Caudate nucleus (tissue), 63 donors: ENCODE measurements at places on chromosomes 5 and 9.

DNA sequence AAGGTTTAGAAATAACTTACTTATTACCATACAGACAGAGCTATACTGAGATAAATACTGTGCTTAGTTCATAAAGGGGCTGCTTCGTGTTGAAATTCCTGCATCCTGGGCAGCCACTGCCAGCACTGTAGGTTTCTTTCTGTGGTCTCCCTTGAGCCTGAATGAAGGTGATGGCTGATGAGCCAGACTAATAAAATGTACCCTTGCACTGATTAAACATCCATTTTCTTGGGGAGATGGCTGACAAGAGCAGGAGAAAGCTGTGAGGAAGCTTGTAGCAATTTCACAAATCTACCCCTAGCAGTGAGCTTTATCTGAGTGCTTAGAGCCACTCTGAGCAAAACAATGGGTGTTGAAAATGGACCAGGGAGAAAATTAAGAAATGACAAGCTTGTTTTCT lies 23.3 kb upstream of the ZSWIM6 start:
- no peak for DNase-seq

DNA sequence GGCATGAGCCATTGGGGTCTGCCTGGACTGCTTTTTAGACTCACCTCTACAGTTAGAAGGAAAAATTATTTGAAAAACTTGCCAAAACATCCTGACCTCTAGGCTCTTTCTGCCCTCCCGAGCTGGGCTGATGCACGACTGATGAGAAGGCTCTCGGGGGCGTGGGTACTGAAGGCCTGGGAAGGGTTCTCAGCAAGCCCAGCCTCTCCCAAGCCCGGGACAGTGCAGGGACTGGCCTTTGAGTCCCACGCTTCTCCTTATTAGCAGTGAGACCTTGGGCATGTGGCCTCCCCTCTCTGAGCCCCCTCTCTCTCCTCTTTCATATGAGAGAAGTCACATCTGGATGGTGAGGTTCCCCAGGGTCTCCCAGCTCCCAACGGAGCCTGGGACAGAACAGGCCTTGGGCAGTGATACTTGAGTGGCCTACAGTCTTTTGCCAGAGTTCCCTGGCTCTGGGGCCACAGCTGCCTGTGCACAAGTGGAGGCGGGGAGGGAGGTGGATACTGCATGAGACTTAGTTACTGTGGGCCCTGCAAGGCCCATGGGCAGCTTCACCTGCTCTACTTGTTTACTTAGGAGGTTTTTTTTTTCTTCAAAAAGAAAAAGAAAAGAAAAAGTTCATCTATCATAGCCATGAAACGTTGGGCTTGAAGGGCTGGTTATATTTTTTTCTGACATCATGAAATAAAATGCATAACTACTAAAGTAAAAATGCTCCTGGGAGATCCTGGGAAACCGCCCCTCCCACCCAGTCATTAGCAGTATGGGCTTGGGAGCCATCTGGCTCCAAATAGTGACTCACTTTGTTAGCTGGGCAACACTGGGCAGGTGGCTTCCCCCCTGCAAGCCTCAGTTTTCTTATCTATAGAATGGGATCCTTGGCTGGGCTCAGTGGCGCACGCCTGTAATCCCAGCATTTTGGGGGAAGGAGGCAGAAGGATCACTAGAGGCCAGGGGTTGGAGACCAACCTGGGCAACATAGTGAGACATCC lies 139.4 kb downstream of the GAPVD1 start:
- no peak for DNase-seq

DNA sequence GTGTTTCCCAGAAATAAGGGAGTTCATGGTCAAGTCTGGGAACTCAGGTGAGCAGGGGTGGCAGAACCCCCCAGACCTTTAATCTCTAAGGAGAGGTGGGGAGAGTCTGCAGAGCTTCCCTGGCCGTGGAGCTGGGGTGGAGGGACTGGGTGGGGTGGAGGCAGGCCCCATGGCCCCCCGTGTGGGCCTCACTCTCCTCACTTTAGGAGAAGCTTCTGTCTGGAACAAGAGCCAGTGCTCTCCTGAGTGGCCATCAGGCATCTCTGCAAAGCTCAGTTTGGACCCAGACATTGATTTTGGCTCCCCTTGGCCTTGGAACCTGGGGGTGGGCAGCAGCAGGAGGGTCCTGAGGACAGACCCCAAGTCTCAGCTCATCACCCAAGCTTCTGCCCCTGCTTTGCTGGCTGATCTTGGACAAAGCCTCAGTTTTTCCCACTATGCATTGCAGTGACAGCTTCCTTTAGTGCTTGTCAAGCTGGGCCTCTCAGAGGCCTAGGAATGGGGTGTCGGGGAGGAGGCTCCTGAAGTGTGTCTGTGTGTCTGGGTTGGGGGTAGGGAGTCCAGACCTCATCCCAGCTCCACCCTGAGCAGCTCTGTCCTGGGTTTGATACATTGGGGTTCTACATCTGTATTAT lies 3.5 kb upstream of the GBGT1 start:
- DNase-seq, result no peak

GRCh38 chr5:108531367-108532128 lies 149.7 kb upstream of the FBXL17 start:
- no peak for DNase-seq

GRCh38 chr5:51652980-51653379 lies 269.7 kb downstream of the ISL1 start:
- no peak for DNase-seq

GRCh38 chr9:127087411-127087810 lies 35.0 kb downstream of the ANGPTL2 start:
- DNase-seq, result no peak

- DNase-seq, result no peak
Measured at GRCh38 chr5:132378580-132378979, 9.1 kb downstream of the SLC22A5 start.

DNA sequence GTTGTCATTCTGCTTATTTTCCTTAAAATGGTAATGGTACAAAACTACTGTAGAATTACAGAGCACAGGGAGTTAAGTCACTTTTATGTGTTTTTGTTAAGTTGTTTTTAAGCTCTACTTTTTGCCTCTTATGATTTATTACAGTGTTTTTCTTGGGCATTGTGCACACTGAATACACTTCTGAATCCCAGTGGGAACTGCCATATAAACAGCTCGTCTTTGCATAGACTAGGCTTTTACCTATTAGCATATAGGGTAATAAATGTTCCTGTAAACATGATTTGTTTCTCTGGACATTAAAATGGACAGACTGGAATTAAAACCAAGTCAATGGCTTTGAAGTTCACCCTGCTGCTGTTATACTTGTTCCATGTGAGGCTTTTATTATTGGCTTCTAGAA lies 12.2 kb downstream of the KLF9 start:
- DNase-seq, result no peak

DNA sequence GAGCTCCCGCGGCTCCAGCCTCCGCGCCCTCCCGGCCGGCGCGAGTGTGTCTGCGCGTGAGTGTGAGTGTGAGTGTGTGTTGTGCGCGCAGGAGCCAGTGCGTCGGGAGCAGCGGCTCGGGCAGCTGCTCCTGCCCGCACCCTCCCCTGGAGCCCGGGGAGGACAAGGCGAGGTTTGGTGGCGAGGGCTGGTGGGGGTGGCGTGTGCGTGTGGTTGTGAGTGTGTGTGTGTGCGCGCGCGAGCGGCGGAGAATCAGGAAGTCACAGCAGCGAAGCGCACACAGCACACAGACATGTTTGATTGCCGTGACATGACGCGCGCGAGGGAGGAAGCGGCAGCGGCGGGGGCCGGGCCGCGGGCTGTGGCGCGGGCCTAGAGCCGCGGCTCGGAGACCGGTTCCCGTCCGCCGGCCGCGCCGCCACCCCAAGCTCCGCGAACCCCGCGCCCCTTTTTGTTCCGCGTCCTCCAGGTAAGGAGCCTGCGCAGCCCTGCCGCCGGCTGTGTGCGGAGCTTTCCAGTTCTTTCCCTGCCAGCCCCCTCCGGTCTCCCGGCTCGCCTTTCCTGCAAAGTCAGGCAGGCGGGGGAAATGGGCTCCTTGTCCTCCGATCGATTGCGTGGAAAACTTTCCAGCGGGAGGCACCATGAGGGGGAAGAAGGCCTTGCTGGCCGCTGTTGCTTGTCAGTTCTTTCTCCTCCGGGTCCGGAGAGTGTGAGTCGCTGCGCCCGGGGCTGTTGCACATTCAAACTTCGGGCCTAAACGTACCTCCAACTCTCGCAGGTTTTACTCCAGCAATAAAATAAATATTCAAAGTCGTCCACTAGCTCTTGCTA lies 2.4 kb downstream of the SMARCA2 start:
- DNase-seq, result peak; percentile 79

GRCh38 chr5:112694853-112695709 lies 42.6 kb upstream of the APC start:
- no peak for DNase-seq

GRCh38 chr9:72382405-72382804 lies 17.4 kb upstream of the ZFAND5 start:
- DNase-seq, result no peak

DNA sequence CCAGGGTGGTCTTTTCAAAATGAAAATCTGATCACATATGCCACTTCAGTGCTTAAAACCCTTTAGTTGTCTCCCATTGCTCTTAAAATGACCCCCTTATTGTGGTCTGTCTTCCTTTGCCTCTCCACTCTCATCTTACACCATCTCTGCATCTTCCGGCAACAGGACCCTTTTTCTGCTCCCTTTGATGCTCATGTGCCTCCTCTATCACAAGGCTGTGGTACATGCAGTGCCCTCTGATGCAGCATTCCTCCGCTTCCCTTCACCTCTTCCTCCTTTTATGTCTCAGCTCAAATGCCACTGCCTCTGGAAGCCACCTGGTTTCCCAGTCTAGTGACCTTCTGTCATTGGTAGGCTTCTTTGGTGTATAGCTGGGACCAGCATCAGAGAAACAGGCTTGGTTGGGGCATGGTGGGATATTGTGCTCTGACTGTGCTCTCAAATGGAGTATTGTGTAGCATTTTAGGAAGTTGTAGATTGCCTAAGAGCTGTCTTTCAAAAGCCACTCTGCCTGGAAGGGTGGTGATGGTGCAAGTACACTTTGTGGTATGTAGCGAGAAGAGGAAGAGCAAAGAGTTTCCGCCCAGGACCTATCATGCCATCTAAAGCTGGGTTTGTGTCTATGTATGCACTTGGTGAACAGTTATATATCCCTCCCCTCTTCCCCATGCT lies 28.1 kb downstream of the ARHGAP26 start:
- no peak for DNase-seq

DNA sequence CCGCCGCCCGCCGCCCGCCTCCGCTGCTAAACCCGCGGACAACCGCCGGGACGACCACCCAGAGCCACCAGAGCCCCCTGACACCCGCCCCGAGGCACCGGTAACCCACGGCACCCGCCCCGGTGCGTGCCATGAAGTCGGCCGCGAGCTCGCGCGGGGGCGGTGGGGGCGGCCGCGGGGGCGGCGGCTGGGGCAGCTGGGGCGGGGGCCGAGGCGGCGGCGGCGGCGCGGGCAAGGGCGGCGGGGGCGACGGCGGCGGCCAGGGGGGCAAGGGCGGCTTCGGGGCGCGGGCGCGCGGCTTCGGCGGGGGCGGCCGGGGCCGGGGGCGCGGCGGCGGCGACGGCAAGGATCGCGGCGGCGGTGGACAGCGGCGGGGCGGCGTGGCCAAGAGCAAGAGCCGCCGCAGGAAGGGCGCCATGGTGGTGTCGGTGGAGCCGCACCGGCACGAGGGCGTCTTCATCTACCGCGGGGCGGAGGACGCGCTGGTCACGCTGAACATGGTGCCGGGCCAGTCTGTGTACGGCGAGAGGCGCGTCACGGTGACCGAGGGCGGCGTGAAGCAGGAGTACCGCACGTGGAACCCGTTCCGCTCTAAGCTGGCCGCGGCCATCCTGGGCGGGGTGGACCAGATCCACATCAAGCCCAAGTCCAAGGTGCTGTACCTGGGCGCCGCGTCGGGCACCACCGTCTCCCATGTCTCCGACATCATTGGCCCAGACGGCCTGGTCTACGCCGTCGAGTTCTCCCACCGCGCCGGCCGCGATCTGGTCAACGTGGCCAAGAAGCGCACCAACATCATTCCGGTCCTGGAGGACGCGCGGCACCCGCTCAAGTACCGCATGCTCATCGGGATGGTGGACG lies 499 bp downstream of the FBLL1 start:
- DNase-seq, result no peak

DNA sequence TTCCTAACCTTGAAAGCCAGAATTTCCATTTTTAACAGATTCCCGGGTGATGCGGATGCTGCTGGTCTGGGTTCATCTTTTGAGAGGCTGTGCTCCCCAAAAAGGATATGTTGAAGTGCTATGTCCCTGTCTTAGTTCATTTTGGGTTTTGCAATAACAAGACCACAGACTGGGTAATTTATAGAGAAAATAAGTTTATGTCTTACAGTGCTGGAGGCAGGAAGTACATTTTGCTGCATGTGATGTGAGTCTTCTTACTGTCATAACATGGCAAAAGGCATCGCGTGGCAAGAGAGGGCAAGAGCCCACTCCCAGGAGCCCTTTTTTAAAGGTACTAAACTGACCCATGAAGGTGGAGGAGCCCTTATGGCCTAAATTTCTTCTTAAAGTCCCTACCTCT lies 114.1 kb downstream of the DAPK1 start:
- DNase-seq, result no peak

DNA sequence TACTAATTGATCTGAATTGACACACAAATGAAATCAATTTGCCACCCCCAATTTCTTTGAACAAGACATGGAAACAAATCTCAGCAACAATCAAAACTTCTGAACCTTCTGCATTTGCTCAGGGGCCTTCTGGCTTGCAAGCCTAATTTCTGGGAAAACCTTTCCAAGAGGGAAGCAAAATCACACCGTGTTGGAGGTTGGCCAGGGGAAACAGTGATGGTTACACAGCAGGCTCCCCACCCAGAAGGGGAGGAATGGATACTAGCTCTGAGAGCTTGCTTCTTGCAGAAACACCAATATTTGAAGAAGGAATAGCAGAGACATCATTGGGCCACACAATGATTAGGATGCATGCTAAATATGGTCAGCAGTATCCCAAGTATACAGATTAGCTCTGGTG lies 488.6 kb upstream of the TRPC7 start:
- DNase-seq, result no peak

DNA sequence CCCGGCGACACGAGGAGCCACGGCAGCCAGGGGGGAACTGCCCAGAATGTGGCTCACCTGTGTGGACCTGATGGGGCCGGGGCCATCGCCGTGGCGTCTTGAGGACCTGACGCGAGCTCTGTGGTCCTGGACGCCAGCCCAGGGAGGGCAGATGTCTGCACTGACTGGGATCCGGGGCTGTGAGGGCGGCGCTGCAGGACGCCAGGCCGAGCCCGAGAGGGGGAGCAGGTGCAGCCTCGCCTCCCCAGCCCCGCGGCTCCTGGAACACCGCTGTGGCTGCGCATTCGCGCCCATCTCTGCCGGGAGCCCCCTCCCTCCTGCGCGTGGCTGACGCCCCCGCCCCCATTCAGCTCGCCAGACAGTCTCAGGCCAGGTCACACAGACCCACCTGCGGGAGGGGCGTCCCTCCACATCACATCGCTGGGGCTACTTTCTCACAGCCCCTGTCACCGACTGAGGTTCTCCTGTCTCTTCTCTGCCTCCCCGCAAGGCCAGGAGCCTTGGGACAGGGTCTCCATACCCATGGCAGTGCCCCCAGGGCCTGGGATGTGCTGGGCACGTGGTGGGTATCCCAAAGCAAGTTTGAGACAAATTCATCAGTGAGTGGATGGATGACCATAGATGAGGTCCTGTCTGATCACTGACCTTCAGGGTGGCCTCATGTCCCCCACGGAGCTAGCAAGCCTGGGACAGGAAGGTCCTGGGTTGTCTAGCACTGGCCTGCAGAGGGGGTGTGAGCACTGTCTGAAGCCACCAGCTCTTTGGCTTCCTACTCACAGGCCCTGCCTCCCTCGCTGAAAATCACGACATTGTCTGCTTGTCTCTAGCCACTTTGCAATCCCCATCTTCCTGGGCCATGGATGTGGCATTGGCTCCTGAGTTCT lies 47.3 kb downstream of the RASGEF1C start:
- no peak for DNase-seq

GRCh38 chr5:177194268-177194667 lies 60.7 kb downstream of the NSD1 start:
- DNase-seq, result no peak
